ENCODE measurements at places on chromosomes 5 and 9.

GRCh38 chr5:127066721-127067120, 6.6 kb downstream of the C5orf63 start:
- DNase-seq, result no peak

DNA sequence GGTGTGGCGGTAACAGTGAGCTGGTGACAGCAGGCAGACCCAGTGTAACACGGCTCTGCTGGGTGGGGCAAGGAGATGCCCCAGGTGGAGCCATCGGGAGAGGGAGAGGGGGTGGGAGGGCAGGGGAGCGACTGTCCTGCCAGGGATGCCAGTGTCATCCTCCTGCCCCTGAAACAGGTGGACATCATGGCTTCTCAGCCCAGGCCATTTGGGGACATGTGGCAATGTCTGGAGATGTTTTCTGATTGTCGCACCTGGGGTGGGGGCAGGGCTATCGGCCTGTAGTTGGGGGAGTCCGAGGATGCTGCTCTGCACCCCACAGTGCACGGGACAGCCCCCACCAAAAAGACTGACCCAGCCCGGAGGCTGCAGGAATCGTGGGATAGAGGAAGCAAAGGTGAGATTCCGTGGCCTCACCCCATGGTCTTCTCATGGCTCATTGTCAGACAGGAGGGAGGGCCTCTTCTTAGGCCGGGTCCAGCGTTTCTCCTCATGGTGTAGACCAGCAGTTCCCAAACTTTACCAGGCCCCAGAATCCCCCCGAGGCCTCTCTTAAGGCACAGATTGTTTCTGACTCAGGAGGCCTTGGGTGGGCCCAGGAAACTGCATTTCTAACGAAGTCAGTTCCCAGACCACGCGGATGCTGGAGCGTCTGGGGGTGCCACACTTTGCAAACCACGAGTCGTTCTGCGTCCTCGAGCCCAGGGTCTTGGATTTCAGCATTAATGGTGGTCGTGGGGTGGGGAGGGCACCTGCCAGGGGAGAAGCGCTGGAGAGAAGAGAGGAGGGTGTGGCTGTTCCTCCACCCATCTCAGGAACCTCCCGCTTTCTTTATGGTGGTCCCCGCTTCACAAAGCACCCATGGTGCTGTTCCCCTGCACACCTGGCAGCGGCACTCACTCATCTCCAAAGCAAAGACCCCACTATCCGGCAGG, 11.0 kb downstream of the COL5A1 start:
- no peak for DNase-seq

GRCh38 chr5:133687212-133688061, 75.1 kb upstream of the FSTL4 start:
- DNase-seq, result no peak

- DNase-seq, result no peak
These were observed 104.6 kb downstream of the MTX3 start for GRCh38 chr5:79886456-79886855.

- DNase-seq, result no peak
These were observed 4.1 kb upstream of the ADRA1B start for GRCh38 chr5:159912033-159912800.

GRCh38 chr5:14528926-14529325, 52.7 kb upstream of the OTULINL start:
- no peak for DNase-seq

GRCh38 chr5:73994963-73995362, 369.0 kb downstream of the ARHGEF28 start:
- no peak for DNase-seq

DNA sequence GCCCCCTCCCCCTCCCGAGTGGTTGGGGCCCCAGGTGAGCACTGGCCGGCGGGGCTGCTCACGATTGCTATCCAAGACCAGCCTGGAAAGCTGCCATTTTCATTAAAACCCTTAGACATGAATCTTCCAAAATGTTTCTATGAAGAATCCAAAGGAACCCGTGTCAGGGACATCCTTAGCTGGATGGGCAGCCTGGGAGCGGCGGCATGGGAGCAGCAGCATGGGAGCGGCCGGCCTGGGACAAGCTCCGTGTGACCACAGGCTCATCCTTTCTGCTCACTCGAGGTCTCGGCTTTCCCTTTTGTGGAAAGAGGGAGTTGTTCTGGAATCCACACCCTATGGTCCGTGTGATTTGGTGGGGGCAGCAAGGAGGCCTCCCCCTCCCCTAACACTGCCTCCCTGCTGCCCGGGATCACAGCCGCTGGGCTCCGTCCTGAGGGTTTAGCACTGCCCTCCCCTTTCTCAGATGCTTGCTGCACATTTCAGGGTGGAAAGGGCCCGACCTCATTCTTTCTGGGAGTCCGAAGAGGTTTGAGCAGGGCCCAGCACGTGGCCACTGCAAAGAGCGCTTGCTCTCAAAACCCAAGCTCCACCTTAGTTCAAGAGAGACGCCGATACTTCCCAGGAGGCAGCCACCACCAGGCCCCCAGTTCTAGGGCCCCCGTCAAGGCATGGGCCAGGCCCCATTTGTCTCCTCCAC, 127.7 kb downstream of the RXRA start:
- DNase-seq, result no peak

- DNase-seq, result no peak
These were observed 207.1 kb upstream of the VLDLR start for GRCh38 chr9:2414465-2414864.

DNA sequence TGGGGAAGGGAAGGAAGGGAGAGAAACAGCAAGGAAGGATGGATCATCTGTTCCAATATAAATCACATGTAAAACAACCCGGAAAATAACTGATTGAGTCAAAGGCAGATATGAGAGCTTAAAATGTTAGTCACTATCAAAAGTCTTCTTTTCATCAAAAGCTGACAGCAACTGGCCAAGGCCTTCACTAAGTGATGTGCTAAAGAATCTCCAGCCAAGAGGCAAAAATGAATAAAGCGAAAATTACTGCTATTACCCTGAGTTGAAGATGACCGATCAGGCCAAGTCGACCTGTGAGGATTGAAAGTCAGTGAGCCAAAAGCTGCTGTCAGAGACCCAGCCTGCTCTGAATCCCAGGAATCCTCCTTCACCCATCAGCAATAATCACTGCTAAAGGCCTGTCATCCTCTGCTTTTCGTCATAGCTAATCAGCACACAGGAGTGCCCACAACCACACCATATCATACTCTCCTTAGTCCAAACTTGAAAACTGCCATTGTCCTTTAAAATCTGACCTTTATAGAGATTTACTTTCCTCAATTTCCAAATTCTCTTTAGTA, 736.9 kb downstream of the TLE1 start:
- no peak for DNase-seq

- DNase-seq, result no peak
These were observed 11.0 kb downstream of the RASA1 start for GRCh38 chr5:87278590-87279100.

DNA sequence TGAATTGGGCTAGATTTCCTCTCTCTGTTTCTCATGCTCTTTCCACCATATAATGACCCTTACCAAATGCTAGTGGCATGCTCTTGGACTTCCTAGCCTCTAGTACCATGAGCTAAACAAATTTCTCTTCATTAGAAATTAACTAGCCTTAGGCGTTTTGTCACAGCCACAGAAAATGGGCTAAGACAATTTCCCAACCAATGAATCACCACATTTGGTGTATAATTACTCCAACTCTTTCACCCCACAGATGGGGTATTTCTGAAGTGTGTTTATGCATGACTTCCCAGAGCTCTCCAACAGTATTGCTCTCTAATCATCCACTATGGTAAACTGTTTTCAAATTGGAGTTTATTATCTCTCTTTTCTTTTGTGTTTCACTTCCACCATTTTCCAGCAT, 1041.1 kb upstream of the COX7C start:
- no peak for DNase-seq

- no peak for DNase-seq
These were observed 85.0 kb downstream of the HMHB1 start for GRCh38 chr5:143896966-143897365.

- no peak for DNase-seq
These were observed 8.1 kb upstream of the TENT4A start for GRCh38 chr5:6705088-6705487.

- DNase-seq, result no peak
These were observed 596.1 kb downstream of the IRX1 start for GRCh38 chr5:4191703-4192102.

DNA sequence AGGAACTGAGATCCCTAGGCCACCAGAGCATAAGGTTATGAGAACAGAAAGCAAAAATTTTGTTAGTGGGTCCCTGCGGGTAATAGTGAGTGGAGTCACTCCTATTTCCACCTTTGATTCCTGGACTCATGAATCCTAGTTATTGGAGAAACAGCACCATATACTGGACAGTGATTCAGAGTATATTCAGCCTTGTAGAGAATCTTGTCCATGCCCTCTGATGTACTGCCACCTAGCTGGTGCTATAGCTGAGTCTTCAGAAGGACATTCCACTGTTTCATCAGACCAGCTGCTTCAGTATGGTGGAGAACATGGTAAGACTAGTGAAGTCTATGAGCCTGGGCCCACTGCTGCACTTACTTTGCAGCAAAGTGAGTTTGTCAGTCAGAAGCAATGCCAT, 25.0 kb upstream of the ITGA2 start:
- no peak for DNase-seq

GRCh38 chr9:90025816-90026215, 421.0 kb downstream of the GADD45G start:
- DNase-seq, result no peak

DNA sequence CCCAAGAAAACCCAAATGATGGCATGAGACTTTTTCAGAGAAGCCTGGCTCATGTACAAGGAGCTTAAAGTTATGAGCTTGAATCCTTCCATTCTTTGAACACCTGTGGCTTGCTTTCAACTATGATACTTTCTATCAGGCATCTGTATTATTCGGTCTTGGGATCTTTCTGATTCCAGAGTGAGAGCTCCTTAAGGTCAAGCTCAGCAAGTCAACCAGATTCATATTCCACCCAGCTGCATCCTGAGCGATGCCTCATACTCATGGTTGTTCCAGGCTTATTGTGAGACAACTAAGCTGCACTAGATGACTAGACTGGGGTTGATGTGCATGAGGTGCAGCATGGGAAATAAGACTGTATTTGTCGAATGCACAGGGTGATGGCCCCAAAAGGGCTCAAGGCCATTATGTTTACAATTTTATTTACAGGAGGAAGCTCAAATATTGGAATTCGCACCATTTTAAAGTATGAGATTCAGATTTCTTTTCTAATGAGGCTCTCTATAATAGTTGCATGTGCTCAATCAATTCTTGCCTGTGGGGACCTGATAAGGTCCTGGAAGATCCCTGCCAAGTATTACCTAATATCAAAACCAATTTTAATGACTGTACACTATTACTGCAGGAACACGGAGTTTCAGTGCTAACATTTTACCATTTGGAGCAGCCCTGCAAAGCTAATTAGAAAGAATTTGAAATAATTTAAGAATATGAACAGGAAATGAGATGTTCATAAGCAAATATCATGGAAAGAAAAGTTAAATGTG, 453.8 kb downstream of the SEMA5A start:
- DNase-seq, result no peak

DNA sequence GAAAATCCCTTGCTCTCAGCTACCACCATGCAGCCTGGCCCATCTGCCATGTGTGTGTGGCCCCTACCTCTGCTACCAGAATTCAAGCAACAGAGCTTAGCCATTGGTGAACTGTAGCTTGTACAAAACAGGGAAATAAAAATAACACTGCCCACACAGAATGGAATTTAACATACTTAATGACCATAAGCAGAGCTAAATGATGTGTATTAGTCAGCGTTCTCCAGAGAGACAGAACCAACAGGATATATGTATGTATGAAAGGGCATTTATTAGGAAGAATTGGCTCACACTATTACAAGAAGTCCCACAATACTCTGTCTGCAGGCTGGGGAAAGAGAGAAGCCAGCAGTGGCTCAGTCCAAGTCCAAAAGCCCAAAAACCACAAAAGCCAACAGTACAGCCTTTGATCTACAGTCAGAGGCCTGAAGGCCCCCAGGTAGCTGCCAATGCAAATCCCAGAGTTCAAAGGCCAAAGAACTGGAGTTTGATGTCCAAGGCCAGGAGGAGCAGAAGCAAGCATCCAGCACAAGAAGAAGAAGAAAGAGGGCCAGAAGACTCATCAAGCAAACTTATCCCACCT, 318.8 kb downstream of the DNAH5 start:
- no peak for DNase-seq

GRCh38 chr5:137838976-137839375, 28.7 kb upstream of the MYOT start:
- no peak for DNase-seq

GRCh38 chr5:109876030-109876725, 186.5 kb downstream of the MAN2A1 start:
- DNase-seq, result no peak

All from T-helper 9 cell (primary cell).